Activated CD4-positive, alpha-beta T cell treated with anti-CD3 and anti-CD28 coated beads for 24 hours (primary cell): ENCODE measurements at places on chromosomes 6 and 20.

DNA sequence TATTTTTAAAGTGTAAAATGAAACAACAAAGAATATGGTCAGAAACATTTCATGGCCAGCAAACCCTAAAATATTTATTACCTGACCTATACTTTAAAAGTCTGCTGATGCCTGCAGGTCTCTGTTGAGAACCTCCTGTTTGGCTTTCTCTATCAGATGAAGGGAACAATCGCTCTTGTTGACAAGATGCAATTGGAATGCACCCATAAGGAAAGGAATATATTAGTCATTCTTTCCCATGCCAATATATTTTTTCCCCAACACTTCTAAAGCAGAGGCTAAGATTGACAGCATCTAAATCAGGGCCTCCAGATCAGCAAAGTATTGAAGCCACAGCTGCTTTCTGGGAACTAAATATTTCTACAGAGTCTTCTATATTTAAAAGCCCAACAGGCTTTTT is 897.8 kb downstream of the EPHA7 start:
- DNase-seq = no peak

DNA sequence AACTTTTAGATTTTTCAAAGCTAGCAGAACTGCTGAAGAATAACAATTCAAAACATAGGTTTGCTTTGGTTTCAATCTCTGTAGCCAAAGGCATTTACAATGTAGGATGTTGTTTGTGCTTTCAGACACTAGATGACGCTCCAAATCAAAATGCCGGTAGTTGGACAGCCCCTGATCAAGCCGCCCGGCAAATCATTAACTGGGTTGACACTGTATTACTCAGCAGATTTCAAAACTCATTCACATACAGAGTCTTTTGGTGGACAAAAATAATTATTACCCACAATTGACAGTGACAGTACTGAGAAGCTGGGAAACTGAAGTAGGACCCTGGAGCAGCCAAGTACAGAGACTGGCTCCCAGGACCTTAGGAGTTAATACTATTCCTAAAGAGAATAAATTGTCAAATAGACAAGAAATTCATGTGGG is 21.3 kb upstream of the HFE start:
- DNase-seq = no peak

DNA sequence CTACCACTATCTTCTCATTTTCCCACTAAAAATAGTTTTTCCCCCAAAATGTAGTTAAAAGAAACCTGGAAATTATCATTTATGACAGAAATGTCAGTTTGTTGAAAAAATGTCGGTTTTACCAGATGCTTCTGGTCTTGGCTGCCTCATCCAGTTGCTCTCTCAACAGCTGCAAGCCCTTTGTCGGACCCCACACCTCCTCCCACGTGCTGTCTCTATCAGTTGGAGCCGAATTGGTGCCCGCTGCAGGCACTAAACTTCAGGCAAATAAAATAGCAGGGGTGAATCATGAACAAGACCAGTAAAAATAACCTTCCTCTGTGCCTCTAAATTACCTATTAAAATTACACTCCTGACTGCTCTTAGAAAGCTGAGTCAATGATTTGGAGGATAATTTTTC is 129.5 kb upstream of the CEP162 start:
- DNase-seq = no peak

DNA sequence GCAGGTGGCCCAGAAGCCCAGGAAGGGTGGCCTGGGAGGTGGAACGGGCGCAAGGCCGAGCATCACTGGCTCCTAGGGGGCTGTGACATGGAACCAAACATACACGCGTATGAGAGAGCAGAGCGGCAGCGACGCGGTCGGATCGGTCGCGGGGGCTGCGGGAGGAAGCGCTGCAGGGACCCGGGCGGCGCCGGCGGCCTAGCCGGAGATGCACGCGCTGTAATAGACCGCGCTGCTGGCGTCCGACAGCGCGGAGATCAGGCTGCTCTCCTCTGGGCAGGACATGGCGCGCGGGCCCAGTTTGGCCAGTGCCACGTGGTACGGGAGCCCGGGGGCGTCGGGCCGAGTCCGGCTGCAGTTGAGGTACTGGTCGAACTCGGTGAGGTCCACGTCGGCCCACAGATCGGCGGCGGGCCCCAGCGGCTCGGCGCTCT is 1.5 kb downstream of the SOX18 start:
- no peak for DNase-seq

DNA sequence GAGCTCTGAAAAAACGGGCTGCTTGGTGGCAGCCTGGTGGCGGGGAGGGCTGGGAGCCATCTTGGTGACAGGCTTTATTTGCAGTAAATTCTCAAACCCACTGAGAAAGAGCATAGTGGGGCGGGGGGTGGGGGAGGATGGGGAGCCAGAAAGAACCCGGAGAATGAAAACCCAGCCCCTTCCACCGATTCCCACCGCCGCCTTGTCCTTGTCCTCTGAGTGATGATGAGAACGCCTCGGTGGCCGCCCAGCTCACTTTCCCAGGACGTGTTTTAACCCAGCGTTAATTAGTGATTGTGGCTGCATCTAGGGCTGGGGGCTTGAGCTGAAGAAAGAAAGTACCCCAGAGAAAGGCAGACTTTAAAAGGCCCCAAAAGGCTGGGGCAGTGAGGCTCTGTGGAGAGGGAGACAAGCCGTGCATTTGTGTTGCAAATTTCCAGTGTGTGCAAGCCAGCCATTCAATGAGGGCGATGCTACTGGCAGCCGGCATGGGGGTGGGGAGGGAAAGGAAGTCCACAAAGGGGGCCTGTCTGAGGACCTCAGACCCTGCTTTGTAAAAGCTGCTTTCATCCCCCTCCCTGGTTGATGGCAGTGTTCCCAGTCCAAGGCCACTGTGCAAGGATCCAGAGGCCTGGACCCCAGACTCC is 6.2 kb upstream of the GHRH start:
- DNase-seq = no peak

GRCh38 chr20:17593902-17594301 is 24.0 kb downstream of the DSTN start:
- no peak for DNase-seq

- no peak for DNase-seq
Measured at GRCh38 chr6:163381118-163381756, 33.3 kb upstream of the QKI start.

- no peak for DNase-seq
Measured at GRCh38 chr6:141354191-141354955, 778.4 kb upstream of the GJE1 start.

GRCh38 chr20:54167909-54168872 is 5.6 kb downstream of the CYP24A1 start:
- no peak for DNase-seq

DNA sequence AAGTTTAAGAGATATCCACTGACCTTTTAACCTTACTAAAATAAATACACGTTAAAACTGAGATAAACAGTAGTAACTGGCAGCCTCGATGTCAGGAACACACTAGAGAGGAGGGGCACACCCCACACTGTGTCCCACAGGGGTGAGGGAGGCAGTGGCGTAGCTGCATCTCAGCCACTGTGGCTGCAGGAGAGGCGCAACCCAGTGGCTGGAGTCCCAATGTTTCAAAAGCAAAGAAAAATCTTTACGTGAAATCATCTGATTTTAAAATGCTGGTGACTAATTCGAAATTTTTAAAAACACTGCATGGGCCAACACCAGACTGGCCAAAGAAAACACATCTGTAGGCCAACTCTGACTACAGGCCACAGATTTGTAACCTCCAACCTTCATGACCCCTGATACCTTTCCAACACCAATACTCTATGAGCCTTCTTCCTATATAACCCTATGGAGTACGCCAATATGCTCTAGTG is 54.7 kb downstream of the TRAM2 start:
- no peak for DNase-seq

DNA sequence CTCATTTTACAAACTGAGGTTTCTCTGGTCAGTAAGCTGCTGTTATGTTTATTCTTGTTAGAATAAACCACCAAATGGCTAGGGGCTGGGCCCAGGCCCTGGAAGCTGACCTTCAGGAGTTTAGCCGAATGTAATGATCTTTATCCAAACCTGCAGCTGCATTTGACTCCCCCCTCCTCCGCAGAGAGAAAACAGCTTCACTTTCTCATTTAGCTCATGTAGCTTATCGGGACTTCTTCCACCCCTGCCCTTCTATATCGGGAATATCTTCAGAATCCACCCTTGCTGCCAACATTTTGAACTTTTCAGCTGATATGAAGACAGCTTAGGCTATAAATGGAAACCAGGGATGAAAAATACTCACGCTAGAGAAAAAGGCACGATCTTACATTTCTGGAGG is 102.6 kb downstream of the ZMYND8 start:
- DNase-seq = no peak

- DNase-seq = no peak
Measured at GRCh38 chr20:47503685-47504084, 2.0 kb downstream of the NCOA3 start.

DNA sequence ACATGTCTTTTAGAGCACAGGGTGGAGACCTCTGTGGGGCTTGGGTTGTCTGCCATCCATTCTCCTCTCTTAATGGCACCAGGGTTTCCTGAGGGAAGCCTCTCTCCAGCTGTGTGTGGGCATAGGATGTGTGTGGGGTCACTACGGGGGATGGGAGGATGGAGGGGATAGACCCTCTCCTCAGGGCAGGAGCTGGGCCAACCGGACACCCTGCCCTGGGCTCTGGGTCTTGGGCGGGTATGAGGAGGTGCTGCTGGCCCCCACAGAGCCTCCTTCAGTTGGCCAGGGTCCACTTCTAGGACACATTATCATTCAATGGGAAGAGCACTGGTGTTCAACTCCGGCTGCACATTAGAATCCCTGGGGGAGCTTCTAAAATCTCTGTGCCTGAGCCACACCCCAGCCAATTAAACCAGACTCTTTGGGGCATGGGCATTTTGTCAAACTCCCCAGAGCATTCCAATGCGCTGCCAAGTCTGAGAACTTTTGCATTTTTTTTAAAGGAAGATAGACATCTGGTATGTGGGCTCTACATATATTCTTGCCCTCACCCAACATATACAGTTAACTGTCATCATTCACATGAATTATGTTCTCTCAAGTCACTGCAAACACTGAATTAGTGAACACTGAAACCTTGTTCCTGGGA is 38.5 kb downstream of the TRAM2 start:
- DNase-seq = no peak

DNA sequence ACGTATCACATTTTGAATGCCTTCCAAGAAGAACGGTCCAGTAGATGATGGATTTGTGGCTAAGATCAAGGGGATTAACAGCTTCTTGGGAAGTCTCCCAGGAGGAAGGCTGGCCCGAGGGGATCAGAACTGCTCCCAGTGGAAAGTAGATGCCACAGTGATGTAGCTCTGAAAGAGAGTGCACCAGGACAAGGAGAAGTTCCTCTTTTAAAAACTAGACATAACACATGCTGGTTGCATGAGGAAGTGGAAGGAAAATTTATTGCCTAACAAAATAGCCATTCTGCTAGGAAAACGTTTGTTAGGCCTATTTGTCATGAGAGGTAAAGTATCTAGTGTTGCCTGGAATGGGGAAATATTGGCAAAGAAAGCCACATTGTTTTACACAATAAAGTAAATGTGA is 87.8 kb downstream of the CDH26 start:
- no peak for DNase-seq
